ENCODE measurements at places on chromosomes 6 and 20.
A peak's percentile ranks its signal among the peaks of the same experiment; 100 is the strongest.

- no peak for DNase-seq
Observed at GRCh38 chr6:5091210-5092069, 6.3 kb downstream of the PPP1R3G start.

- DNase-seq, result no peak
Observed at GRCh38 chr6:105374010-105374420, 28.9 kb downstream of the PREP start.

- DNase-seq, result no peak
Observed at GRCh38 chr6:56695702-56696101, 53.0 kb upstream of the DST start.

GRCh38 chr6:150813319-150813992, 52.0 kb upstream of the MTHFD1L start:
- no peak for DNase-seq

GRCh38 chr20:49979030-49979832, 3.5 kb upstream of the SNAI1 start:
- peak; percentile 69 for DNase-seq

- no peak for DNase-seq
Observed at GRCh38 chr6:144296973-144297372, 11.8 kb downstream of the UTRN start.

DNA sequence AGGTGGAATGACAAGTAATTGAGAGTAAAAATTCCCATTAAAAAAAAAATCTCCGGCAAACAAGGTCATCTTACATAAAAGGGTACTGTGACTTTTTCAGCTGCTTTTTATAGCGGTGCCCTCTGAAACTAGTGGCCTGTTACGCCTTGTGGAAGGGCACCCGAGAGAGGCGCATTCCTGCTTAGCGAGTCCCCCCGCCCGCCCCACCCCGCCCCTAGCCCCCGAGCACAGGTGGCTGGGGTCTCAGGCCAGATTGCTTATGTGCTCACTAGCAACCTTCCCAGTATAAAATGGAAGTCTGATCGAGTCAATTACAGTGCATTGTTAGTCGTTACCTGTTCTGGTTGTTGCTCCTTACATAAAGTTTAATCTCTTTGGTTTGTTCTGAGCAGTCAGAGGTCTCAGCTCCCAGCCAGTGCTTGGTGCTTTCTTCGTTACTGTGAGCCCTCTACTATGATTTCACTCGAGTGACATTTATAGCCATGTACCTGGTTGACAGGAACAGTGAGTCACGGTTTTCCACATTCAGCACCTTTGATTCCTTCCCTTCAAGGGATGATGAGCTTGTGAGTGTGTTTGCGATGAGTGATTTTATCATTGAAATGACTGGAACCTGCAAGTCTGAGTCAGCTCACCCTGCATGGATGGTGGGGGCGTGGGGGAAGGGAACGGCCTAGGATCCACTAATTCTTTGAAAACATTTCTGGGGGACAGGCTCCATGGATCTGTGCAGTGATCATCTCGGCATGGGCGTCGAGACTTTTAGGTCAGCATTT, 47.6 kb downstream of the ZDHHC14 start:
- no peak for DNase-seq

GRCh38 chr6:40249935-40250334, 315.7 kb upstream of the MOCS1 start:
- DNase-seq, result no peak

- no peak for DNase-seq
Observed at GRCh38 chr6:79981652-79982051, 22.8 kb upstream of the TTK start.

DNA sequence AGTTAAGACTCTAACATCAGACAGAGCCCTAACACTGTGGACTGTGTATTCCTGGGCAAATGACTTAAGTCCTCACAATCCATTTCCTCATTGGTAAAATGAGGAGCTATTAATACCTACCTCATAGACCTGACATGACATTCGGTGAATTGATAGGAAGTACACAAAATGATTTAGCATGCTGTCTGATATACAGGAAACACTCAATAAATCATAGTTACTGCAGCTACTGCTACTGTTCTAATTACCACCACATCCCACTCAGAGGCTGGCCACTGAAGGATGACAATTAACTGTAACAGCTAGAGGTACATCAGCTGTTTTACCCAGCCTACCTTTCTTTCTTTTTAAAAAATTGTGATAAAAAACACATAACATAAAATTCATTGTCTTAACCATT, 87.7 kb downstream of the PLCG1 start:
- DNase-seq, result no peak

GRCh38 chr20:1225263-1225782, 521 bp upstream of the RAD21L1 start:
- no peak for DNase-seq

DNA sequence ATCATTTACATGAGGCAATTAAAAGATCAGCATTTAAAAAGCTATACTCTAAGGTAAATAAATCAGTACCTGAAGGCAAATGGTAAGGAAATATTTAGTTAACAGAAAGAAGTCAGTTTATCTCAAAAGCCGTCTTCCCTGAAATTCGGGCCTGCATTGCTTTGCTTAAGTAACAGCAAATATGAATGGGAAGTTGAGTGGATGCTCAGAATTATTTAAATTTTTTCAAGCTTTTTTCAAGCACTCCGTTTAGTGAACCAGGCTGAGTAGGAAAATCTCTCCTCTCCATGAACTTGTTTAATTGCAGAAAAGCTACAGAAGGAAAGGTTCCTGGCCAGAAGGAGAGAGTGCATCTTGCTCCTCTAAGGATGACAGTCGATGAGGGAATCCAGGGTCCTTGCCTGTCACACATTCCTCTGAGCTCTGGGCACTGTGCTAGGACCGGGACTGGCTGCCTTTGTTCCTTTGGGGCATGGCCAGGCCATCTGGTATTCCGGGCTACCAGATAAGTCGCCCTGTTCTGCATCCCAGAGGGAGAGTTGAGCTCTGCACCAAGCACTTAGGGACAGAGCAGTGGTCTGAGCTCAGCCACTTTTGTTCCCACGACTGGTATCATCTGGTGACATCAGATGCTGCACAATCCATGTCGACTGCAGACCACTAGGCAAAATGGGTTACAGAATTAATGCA, 77.6 kb downstream of the RIN2 start:
- peak; percentile 72 for DNase-seq

GRCh38 chr20:20000211-20000968, 16.8 kb upstream of the NAA20 start:
- no peak for DNase-seq

GRCh38 chr20:48711696-48712464, 115.9 kb downstream of the PREX1 start:
- no peak for DNase-seq

DNA sequence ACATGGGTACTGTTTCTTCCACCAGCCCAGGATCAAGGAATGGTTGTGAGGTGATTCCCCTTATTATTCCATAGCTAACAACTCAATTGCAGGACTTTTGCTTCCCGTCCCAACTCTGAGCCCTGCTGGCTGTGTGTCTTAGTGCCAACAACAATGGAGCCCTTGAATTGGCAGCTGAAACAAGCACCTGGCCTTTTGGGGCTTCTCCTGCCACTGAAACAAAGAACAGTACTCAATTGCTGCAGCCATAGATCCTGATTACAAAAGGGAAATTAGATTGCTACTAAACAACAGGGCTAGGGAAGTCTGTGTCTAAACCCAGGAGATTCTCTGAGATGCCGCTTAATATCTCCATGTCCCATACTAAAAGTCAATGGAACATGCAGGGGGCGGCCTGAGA, 61.3 kb upstream of the CARMIL1 start:
- no peak for DNase-seq

DNA sequence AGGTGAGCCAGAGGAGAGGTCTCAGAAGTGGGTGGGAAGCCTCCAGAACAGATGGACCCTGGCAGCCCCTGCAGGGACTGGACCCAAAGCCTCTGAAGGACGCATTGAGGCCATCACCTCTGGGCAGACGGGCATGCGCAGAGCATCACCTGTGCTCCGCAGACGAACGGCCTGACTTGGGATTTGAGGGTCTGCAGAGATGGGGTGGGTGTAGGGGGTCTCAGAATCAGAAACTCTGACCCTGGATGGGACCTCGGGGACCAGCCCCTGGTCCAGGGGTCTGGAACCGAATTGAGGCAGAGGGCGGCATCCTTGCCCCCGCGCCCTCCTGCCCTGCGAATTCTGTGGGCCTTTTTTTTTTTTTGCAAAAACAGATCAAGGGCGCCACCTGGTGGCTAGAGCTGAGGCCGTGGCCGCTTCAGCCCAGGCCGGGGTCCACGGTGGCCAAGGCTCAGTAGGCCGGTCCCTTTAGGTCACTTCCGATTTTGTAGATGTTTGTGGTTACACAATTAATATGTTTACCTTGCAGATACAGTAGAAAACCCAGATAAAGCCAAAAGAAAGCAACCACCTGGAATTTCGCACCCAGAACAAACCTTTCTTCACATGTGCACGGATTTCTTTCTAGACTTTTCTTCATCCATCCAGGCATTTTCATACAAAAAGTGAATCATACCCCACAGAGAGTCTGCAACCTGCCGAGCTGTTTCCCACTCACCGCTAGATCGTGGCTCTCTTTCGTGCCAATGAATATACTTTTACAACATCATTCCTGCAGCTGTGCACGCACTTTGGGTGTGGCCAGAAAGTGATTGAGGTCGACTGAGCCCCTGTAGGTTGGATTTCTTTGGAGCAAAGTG, 25.9 kb downstream of the ZBP1 start:
- peak; percentile 75 for DNase-seq

- no peak for DNase-seq
Observed at GRCh38 chr6:69398729-69399128, 398.1 kb downstream of the LMBRD1 start.

DNA sequence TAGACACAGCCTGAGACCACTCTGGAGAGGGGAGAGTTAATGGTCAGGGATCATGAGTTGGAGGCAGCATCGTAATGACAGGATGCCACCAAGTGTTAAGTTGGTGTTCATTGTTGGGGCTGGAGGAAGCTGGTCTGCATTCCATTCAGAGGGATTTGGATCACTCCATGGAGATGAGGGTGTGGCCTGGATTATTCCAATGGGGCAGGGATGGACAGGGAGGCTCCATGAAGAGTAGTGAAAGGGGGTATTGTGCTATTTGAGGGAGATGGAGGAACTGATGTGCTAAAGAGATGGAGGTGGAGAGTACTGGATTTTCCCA, 1.1 kb downstream of the SAPCD1 start:
- DNase-seq, result no peak

GRCh38 chr20:4151991-4152695, 136.8 kb upstream of the RNF24 start:
- DNase-seq, result no peak

DNA sequence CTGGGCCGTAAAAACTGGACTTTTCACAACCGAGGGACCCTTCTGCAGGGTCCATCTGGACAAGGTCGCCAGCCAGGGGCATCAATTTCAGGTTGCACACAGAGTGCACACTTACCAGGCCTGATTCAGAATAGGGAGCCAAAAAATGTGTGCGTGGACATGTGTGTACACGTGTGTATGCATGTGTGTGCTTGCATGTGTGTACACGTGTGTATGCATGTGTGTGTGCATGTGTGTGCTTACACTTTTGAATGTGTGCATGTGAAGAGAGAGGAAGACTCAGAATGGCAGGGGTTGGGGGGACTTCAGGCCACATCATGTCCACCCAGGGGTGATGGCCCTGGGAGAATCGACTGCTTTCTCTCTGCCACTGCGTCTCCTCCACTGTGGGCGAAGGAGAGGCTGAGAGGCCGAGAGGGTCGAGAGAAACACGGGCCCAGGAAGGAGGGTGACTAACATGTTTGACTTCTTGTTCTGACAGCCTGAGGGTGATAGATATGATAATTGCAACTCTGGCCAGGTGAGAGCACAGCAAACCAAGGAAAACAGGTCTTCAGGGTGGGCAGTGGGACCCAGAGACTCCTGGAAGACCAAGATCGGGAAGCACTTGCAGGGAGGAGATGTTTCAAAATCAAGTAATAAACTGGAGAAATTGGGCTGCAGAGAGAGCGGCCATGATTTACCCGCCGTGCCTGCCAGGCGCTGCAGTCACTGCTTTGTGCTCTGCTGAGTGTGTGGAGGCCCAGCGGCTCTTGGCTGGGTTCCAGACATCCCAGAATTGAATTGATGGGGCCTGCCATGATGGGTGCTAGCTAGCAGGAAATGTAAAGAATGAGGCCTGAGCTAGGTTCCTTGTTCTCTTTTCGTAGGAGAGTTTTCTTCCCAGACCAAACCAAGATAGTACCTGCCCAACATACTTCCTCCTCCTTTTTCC, 310.8 kb downstream of the QKI start:
- DNase-seq, result no peak

GRCh38 chr6:113809826-113810225, 47.3 kb upstream of the MARCKS start:
- DNase-seq, result no peak

DNA sequence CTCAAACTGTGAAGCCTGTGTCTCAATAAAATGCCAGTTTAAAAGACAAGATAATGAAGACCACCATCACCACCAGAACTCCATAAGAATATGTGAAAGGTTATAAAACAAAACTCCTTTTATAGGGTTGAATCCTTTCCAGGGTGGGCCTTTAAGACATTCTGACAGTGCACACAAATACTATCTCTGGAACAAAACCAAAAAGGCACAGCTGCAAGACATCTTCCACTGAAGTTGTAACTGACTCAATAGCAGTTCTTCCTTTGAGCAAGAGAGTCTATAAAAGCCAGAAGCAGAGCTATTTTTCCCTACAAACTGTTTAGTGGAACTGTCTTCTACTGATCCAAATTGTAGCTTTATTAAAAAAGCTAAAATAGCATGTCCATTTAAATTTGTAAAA, 81.6 kb downstream of the EPB41L2 start:
- no peak for DNase-seq

GRCh38 chr6:69771158-69771906, 25.5 kb downstream of the LMBRD1 start:
- no peak for DNase-seq
